ENCODE measurements at places on chromosomes 12 and 14. TPM values are rescaled to one million over a fixed set of nuclear protein-coding genes. Genes with fewer than 3 reads are reported as not detected.

The BDKRB2 gene
- 1.3 TPM for polyA plus RNA-seq

The COCH gene
- polyA plus RNA-seq, result 0.71 TPM

- H3K4me1 ChIP-seq, result peaks cover 10% of the 10 kb centered on the region
- no peak overlapping the region for H3K4me3 ChIP-seq
- no peaks in the 10 kb centered on the region for H3K27me3 ChIP-seq
These were observed 23.6 kb upstream of the FOS start for GRCh38 chr14:75254901-75255584.

GRCh38 chr14:36441283-36441682, 78.7 kb downstream of the NKX2-1 start:
- no peaks in the 10 kb centered on the region for H3K36me3 ChIP-seq
- DNase-seq, result no peak
- no peaks in the 10 kb centered on the region for H3K4me1 ChIP-seq
- no peaks in the 10 kb centered on the region for H3K27me3 ChIP-seq
- no peak overlapping the region for H3K27ac ChIP-seq

- no peaks in the 10 kb centered on the region for H3K36me3 ChIP-seq
- DNase-seq, result peak; percentile 3
- peak overlapping the region; percentile 96 for H3K27ac ChIP-seq
- H3K4me3 ChIP-seq, result peak overlapping the region; percentile 10
- H3K4me1 ChIP-seq, result peaks cover 4% of the 10 kb centered on the region
- no peaks in the 10 kb centered on the region for H3K27me3 ChIP-seq
These were observed 1.7 kb downstream of the KLHDC2 start for GRCh38 chr14:49769581-49770211.

The SRGAP1 gene
- polyA plus RNA-seq, result 2.2 TPM

- H3K4me1 ChIP-seq, result no peaks in the 10 kb centered on the region
- no peaks in the 10 kb centered on the region for H3K27me3 ChIP-seq
- no peak overlapping the region for H3K27ac ChIP-seq
- DNase-seq, result no peak
- H3K36me3 ChIP-seq, result no peaks in the 10 kb centered on the region
These were observed 282.9 kb downstream of the RMST start for GRCh38 chr12:97745406-97746101.

The FAM90A1 gene
- 0.27 TPM for polyA plus RNA-seq

The KRT82 gene
- not detected for polyA plus RNA-seq

The OR2AP1 gene
- polyA plus RNA-seq, result not detected

The ADSS1 gene
- polyA plus RNA-seq, result 12.7 TPM

The UNG gene
- polyA plus RNA-seq, result 14.8 TPM

DNA sequence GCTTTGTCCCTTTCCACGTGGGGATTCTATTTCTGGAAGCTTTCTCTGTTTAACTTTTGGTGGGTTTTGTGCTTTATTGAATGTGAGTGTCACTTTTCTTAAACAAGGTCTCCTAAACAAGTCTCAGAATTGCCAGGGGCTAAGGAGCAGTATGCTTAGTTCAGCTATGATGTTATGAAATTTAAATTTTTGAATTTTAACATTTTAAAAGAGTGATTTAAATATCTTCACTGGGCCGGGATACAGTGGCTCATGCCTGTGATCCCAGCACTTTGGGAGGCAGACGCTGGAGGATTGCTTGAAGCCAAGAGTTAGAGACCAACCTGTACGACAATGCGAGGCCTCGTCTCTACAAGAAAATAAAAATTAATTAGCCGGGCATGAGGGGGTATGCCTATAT, 276.2 kb downstream of the ERC1 start:
- H3K4me3 ChIP-seq, result no peak overlapping the region
- no peaks in the 10 kb centered on the region for H3K4me1 ChIP-seq
- no peaks in the 10 kb centered on the region for H3K27me3 ChIP-seq
- DNase-seq, result no peak
- no peak overlapping the region for H3K27ac ChIP-seq
- peaks cover 2% of the 10 kb centered on the region for H3K36me3 ChIP-seq
